ENCODE measurements at places on chromosomes 3 and 15. TPM values are rescaled to one million over a fixed set of nuclear protein-coding genes. Genes with fewer than 3 reads are reported as not detected.

GRCh38 chr15:100898661-100899462, 19.2 kb downstream of the ALDH1A3 start:
- no peak overlapping the region for H3K27ac ChIP-seq
- no peaks in the 10 kb centered on the region for H3K4me1 ChIP-seq
- no peaks in the 10 kb centered on the region for H3K36me3 ChIP-seq
- no peak for DNase-seq

DNA sequence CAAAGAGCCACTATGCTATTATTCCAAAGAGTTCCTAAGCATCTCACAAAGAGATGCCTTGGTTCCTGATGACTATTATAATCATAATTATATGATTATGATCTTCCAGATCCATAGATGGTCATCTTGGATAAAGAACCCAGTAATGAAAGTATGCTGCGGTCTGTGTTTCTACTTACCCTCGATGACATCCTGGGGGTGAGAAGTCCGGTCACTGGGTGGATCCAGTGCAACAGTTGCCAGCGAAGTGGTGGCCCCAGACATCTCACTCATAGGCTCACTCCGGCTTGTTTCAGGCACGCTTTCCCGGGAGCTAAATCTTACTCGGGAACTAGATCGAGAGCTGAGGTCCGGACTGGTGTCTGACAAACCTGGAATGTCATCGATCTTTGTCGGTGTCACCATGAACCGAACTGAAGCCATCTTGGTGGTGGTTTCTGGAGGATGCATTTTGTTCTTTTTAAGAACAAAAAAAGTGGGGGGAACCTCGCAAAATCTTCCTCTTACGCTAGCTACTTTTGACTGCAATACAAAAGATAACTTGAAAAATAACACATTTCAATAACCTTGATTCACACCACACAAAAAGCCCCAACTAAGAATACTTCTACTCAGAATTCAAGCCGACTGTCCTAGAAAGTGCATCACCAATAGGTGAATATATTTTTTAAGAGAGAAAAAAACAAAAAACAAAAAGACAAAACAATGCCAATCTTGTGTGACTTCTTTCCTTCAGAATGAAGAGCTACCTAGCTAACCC, 1.2 kb downstream of the SLC12A6 start:
- H3K4me1 ChIP-seq, result peaks cover 14% of the 10 kb centered on the region
- no peak for DNase-seq
- peak overlapping the region; percentile 96 for H3K27ac ChIP-seq
- H3K4me3 ChIP-seq, result peak overlapping the region; percentile 89

GRCh38 chr3:59553076-59553475, 503.3 kb upstream of the CFAP20DC start:
- no peak overlapping the region for H3K4me3 ChIP-seq
- no peak overlapping the region for H3K27ac ChIP-seq
- peaks cover 10% of the 10 kb centered on the region for H3K4me1 ChIP-seq
- no peaks in the 10 kb centered on the region for H3K27me3 ChIP-seq
- DNase-seq, result no peak
- H3K36me3 ChIP-seq, result no peaks in the 10 kb centered on the region

DNA sequence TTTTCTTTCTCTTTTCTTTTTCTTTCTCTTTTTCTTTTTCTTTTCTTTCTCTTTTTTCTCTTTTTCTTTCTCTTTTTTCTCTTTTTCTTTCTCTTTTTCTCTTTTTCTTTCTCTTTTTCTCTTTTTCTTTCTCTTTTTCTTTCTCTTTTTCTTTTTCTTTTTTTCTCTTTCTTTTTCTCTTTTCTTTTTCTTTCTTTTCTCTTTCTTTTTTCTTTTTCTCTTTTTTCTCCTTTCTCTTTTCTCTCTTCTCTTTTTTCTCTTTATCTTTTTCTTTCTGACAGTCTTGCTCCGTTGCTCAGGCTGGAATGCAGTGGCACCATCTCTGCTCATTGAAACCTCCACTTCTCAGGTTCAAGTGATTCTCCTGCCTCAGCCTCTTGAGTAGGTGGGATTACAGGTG, 335.7 kb downstream of the SQOR start:
- H3K4me3 ChIP-seq, result no peak overlapping the region
- no peak for DNase-seq
- H3K27ac ChIP-seq, result no peak overlapping the region
- no peaks in the 10 kb centered on the region for H3K27me3 ChIP-seq

GRCh38 chr3:166367947-166368533, 530.8 kb upstream of the BCHE start:
- H3K27ac ChIP-seq, result no peak overlapping the region
- peaks cover 4% of the 10 kb centered on the region for H3K4me1 ChIP-seq
- no peak for DNase-seq

DNA sequence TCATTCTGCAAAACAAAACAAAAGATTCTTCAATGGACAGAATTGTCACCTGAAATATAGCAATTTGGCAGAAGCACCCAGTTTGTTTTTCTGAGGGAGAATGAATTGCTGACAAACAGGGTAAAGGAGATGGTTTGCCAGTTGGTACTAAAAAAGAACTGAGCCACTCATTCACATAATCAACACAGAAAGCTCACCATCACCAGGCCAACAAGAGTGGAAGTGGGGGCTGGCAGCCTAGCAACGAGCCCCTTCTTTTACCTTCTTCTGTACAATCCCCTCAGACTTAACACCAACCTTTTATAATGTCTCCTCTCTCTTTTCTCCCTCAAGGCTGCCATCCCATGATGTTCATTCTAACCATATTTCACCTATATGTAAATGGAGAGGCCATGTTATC, 5.9 kb downstream of the TOP2B start:
- no peaks in the 10 kb centered on the region for H3K27me3 ChIP-seq
- H3K36me3 ChIP-seq, result no peaks in the 10 kb centered on the region
- peaks cover 34% of the 10 kb centered on the region for H3K4me1 ChIP-seq
- H3K27ac ChIP-seq, result no peak overlapping the region

DNA sequence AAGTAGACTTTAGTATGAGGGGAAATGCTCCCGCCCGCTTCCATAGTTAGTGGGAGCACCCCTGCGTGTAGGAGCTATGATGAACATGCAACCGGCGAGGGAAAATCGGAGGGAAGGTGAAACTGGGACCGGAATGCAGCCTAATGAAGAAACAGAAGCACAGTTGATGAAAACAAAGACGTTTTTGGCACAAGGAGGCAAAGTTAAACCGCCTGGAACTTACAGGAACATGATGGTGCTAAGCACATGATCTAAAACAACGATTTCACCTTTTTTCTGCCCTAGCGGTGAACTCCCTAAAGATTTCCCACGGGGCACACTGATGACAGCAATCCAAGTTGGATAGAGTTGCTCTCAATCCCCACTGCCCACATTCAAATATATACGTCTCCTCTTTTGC, 49.4 kb upstream of the SPATA12 start:
- H3K4me1 ChIP-seq, result peaks cover 24% of the 10 kb centered on the region
- no peaks in the 10 kb centered on the region for H3K27me3 ChIP-seq
- peaks cover 5% of the 10 kb centered on the region for H3K36me3 ChIP-seq
- DNase-seq, result no peak
- H3K4me3 ChIP-seq, result no peak overlapping the region
- H3K27ac ChIP-seq, result no peak overlapping the region

GRCh38 chr15:48222627-48223026, 16.5 kb downstream of the SLC12A1 start:
- H3K27me3 ChIP-seq, result peaks cover 25% of the 10 kb centered on the region
- H3K36me3 ChIP-seq, result no peaks in the 10 kb centered on the region
- no peak overlapping the region for H3K4me3 ChIP-seq

- no peak for DNase-seq
- no peak overlapping the region for H3K27ac ChIP-seq
- H3K4me1 ChIP-seq, result no peaks in the 10 kb centered on the region
Measured at GRCh38 chr15:68389041-68389930, 42.7 kb downstream of the ITGA11 start.

DNA sequence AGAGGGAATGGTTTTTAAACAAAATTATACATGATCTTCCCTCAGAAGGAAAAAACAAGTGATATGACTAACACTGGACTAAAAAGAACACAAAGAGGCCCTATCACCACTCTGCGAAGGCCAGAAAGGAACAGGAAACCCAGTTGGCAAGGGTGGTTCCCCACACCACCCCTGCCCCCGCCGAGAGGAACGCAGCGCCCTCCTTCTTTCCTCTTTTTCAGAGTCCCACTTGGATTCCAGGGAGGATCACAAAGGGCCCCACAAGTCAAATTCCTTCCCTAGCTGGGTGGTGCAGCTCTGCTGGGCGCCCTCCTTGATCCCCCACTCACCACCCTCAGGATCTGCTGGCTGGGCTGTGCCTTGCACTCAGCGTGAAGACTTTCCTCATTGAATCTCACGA, 29.8 kb downstream of the PLA1A start:
- no peak overlapping the region for H3K27ac ChIP-seq
- no peaks in the 10 kb centered on the region for H3K36me3 ChIP-seq
- H3K4me3 ChIP-seq, result no peak overlapping the region
- no peak for DNase-seq
- H3K27me3 ChIP-seq, result peaks cover 17% of the 10 kb centered on the region

- H3K4me3 ChIP-seq, result no peak overlapping the region
- peaks cover 17% of the 10 kb centered on the region for H3K4me1 ChIP-seq
- H3K36me3 ChIP-seq, result no peaks in the 10 kb centered on the region
Measured at GRCh38 chr15:35768949-35769348, 223.0 kb upstream of the DPH6 start.

- no peaks in the 10 kb centered on the region for H3K27me3 ChIP-seq
- H3K4me1 ChIP-seq, result no peaks in the 10 kb centered on the region
- peaks cover 13% of the 10 kb centered on the region for H3K36me3 ChIP-seq
- no peak overlapping the region for H3K4me3 ChIP-seq
- no peak overlapping the region for H3K27ac ChIP-seq
- DNase-seq, result no peak
Measured at GRCh38 chr15:42411884-42412283, 52.6 kb downstream of the CAPN3 start.

- H3K4me1 ChIP-seq, result peaks cover 25% of the 10 kb centered on the region
- H3K36me3 ChIP-seq, result peaks cover 1% of the 10 kb centered on the region
- no peak overlapping the region for H3K4me3 ChIP-seq
Measured at GRCh38 chr3:65778968-65779367, 259.8 kb downstream of the MAGI1 start.

DNA sequence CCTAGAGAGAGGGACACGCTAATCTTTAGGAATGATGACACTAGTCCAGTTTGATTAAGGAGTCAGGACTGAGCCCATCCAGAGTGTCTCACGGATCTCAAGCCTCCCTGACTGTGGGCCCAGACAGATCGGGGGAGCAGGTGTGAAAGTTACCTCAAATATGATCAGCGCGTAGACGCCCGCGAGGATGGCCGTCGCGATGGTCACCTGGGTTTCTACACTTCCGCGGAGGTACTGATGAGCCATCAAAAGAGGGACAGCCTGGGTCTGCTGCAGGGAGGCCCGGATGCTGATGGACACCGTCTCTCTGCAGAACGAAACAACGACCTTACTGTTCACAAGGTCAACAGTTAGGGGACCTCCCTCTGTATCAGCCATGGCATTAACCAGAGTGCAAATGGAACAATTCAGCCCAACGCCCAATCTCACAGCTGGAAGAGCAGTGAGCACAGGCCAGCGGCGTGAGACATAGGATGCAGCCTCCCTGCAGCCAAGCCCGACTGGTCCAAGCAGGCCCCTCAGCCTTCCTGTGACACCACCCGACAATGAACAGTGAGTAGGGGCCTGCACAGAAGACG, 84.4 kb downstream of the OCA2 start:
- no peaks in the 10 kb centered on the region for H3K27me3 ChIP-seq
- no peak overlapping the region for H3K27ac ChIP-seq
- DNase-seq, result no peak
- no peak overlapping the region for H3K4me3 ChIP-seq

GRCh38 chr3:114122027-114122709, 56.7 kb downstream of the DRD3 start:
- H3K27me3 ChIP-seq, result no peaks in the 10 kb centered on the region
- no peaks in the 10 kb centered on the region for H3K36me3 ChIP-seq
- no peak for DNase-seq
- no peak overlapping the region for H3K4me3 ChIP-seq

DNA sequence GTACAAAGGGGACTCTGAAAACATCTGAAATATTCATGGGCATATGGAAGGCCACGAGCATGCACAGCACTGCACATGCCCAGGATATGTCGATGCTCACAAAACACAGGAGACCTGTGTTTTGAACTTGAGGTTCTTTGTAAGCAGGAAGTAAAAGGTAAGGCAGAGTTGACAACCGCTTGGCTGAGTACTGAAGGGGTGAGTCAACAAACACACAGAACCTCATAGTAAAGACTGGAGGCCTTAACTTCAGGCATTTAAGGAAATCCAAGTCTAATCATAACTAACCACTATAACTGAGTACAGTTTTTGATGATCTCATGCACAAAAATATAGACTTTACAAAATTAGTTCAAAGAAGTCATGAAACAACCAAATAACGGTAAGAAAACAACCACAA, 80.6 kb downstream of the MYO9A start:
- no peak for DNase-seq
- no peak overlapping the region for H3K27ac ChIP-seq
- peaks cover 13% of the 10 kb centered on the region for H3K36me3 ChIP-seq
- no peaks in the 10 kb centered on the region for H3K27me3 ChIP-seq

DNA sequence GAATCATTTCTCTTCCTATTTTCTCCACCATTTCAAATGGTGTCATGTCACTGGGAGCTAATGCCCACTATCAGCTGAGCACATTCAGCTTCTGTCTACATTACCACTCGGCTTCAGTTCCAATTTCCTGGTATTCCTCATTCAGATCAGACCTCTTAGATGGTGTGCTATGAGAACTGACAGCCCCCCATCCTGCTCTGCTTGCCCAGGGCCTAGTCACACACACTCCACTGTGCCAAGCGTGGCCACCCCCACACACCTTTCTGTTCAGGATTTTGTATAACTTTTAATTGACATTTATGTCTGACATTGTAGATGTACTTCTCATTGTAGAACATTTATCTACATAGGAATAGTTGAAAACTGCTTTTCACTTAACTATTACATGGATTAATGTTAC, 146.8 kb downstream of the CDIN1 start:
- no peak overlapping the region for H3K27ac ChIP-seq
- no peak for DNase-seq
- H3K4me3 ChIP-seq, result no peak overlapping the region
- no peaks in the 10 kb centered on the region for H3K36me3 ChIP-seq

DNA sequence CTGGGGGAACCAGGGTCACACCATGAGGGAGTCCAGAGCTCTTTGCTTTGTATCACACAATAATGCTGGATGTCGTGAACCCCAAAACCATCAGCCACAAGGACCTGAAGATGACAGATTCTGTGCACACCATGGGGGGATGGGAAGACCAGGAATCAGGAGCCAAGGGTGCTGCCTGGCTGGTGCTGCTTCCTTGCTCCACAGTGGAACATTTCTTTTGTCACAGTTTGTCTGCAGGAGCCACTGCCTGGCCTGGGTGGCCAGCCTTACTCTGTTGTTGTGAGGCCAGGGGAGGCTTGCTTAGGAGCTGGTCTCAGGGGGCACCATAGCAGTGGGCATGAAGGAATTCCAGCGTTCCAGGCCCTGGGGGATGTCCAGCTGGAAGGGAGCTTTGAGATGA, 6.5 kb upstream of the TGM5 start:
- H3K36me3 ChIP-seq, result no peaks in the 10 kb centered on the region
- H3K4me3 ChIP-seq, result no peak overlapping the region
- H3K27ac ChIP-seq, result no peak overlapping the region

GRCh38 chr3:33229066-33229465, 10.5 kb upstream of the SUSD5 start:
- H3K27ac ChIP-seq, result peak overlapping the region; percentile 27
- H3K36me3 ChIP-seq, result no peaks in the 10 kb centered on the region
- no peak overlapping the region for H3K4me3 ChIP-seq

Gene MAGEL2
- 14.3 TPM for total RNA-seq

Gene FOXB1
- total RNA-seq, result not detected

Gene TRH
- 0.36 TPM for total RNA-seq

Gene TTLL13
- total RNA-seq, result 0.69 TPM

Gene BCHE
- 1.1 TPM for total RNA-seq

Gene TICRR
- total RNA-seq, result 13.9 TPM

Gene CFAP100
- 0.79 TPM for total RNA-seq

Gene KBTBD8
- 6.1 TPM for total RNA-seq

Gene EFCAB12
- 6.8 TPM for total RNA-seq

Gene GUCA1C
- not detected for total RNA-seq

Gene DNAH1
- total RNA-seq, result 14.0 TPM

Gene TMIE
- 0.53 TPM for total RNA-seq

All from progenitor cell of endocrine pancreas (in vitro differentiated cells).